Tibial nerve (tissue), 4 donors: ENCODE measurements at places on chromosomes 1 and 21. TPM values are rescaled to one million over a fixed set of nuclear protein-coding genes. Genes with fewer than 3 reads are reported as not detected.
A peak's percentile ranks its signal among the peaks of the same experiment; 100 is the strongest.

DNA sequence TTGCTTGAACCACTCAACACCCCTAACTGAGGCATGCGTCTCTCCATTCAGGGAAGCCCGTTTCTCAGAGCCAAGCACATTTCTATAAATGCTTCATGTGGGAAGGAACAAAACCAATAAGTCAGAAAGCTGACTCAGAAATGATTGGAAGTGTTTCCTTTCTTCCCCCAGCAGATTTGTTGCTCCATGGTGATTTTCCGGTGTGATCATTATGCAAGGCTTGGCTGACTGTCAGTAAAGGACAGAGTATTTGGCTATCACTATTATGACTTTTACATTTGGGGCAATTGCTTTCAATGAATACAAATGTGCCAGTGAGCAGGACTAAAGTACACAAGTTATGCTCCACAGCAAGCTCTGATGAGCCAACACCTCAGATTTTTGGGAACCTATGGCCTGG lies 53.3 kb upstream of the ZC3H11B start:
- DNase-seq = no peak

DNA sequence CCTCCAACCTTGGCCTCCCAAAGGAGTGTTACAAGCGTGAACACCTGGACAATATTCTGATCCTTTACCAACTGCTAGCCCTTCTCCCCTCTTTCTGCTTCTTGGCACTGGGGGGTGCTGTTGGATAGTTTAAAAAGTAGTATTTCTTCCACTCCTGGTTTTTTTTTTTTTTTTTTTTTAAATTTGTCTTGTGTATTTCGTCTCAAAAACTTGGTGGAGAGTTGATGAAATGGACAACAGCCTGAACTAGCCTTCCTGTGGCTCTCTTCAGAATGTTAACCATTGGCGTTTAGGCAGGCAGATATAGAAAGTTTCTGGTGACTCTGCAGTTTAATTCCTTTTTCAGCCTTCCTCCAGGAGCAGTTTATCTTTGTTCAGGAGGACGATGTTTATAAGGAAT lies 69.7 kb upstream of the USP24 start:
- DNase-seq = peak; percentile 74

GRCh38 chr21:35974775-35975174 lies 85.6 kb downstream of the SETD4 start:
- no peak for DNase-seq

GRCh38 chr1:27528818-27529703 lies 39.1 kb upstream of the WASF2 start:
- DNase-seq = peak; percentile 86

DNA sequence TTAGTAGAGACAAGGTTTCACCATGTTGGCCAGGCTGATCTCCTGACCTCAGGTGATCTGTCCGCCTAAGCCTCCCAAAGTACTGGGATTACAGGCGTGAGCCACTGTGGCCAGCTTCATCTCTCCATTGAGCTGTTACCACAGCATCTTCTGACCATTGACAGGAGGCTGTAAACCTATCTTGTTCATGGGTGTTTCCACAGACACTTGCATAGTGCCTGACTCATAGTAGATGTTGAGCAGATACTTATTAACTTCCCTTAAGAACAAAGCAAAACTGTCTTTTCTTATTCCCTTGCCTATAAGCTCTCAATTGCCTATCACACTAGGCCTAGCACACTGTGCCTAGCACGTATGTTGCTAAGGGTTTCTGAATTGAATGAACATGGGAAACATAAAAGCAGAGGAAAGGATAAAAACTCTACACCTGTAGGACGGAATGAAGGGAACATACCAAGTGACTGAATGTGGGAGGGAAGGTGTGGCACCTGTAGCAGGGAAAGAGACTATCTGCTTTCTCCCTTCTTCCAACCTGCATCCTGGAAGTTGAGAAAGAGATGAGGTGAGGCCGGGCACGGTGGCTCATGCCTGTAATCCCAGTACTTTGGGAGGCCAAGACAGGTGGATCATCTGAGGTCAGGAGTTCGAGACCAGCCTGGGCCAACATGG lies 1.2 kb upstream of the C1orf54 start:
- DNase-seq = no peak

DNA sequence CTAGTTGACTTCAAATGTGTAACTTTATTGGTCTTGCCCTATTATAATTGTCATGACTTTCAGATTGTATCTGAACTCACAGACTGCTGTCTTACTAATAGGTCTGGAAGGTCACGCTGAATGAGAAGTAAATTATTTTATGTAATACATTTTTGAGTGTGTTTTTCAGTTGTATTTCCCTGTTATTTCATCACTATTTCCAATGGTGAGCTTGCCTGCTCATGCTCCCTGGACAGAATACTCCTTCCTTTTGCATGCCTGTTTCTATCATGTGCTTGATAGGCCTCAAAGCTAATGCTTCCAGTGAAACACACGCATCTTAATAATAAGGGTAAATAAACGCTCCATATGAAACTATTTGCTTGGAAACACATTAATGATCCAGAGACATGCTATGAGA lies 7.3 kb downstream of the RGS4 start:
- DNase-seq = no peak

DNA sequence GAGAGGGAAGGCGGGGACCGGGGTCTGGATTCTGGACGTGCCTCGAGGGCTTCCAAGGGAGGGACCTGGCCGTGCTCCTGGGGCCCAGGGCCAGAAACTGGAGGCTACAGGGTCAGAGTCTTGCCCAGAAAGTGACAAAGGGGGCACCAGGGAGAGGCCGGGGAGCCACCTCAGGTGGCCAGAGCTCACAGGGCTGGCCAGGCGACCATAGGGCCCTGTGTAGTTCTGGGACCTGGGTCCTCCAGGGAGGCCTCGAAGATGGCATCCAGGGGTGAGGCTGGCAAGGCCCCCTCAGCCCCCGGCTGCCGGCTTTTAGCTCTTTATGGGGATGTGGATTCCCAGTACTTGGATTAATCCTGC lies 14.3 kb upstream of the LRRC3 start:
- DNase-seq = no peak

DNA sequence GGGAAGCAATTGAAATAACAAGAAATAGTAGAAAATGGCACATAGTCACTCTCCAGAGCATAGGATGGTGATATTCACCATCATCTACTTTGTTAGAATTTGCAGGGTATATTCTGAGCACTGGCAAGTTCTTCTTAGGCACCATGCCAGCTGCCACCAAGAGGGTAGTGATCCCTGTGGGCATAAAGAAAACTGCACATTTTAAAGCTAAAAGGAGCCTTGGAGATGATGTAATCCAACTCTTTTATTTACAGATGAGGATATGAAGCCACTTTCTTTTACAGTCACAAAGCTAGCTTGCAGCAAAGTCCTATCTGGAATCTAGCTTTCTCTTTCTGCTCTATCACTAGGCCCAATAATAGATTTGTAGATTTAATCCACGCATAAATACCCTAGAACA lies 69.0 kb downstream of the PTGER3 start:
- DNase-seq = no peak

DNA sequence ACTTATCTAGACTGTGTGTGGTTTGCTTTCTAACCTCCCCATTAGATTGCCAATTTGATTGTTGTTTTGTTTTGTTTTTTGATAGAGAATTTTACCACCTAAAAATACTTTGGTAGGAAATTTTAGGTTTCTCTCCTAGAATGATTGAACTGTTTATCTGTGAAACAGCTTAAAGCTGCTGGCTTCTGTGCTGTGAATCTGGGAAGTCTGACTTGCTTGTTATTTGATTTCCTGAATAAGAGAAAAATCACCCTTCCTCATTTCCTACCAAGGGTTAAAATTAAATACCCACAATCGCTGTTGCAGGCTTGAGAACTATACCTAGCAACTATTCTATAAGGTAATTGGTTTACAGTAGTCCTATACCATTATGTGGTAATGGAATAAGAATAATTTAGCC lies 198.9 kb upstream of the CACYBP start:
- no peak for DNase-seq

- DNase-seq = no peak
These were observed 75.6 kb downstream of the TAS1R2 start for GRCh38 chr1:18783705-18784481.

DNA sequence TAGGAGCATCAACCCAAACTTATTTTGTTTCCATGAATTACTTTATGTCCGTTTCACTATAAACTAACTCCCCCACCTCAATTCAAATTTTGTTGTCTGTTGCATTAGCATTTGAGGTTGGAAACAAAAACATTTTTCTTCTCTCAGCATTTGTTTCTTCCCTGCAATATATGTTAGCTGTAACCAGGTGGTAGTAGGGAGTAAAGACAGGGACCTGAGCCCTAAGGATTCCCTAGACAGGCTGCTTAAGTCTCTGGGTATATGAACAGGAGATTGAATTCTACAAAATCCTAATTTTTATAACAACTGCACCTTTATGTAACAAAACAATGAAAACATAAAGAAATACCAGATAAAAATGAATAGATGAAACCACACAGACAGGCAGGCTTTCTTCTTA lies 242.6 kb downstream of the PAPPA2 start:
- DNase-seq = no peak

Gene S100A9
- 58.8 TPM for total RNA-seq
